Activated CD8-positive, alpha-beta T cell treated with anti-CD3 and anti-CD28 coated beads, Interleukin-2, amount 10 ng/mL, durations not matched to agents 7 days and 5 days (primary cell): ENCODE measurements at places on chromosomes 3 and 15.

DNA sequence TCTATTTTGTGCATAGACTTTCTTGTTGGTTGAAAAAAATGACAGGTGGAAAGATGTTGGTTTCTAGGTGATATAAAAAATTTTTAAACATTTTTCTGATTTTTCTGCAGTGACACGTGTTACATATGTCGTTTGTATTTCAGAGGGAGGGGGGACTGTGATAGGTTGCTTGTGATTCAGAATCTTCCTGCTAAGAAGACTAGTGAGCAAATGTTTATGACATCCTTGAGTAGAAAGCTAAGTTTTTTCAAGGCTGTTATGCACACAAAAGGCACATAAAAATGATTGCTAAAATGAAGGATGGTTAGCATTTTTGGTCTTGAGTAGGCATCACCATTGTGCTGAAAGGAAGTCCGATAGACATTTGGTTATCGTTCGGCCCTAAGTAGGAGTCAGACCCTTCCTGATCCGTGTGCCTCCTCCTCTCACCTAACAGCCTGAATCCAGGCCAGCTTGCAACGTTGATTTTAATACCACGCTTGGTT is 1.5 kb downstream of the ZNF639 start:
- no peak for DNase-seq

- no peak for DNase-seq
Measured at GRCh38 chr3:65540666-65541065, 498.1 kb downstream of the MAGI1 start.

- peak; percentile 34 for DNase-seq
Measured at GRCh38 chr3:42014921-42015533, 53.1 kb upstream of the ULK4 start.

- DNase-seq: no peak
Measured at GRCh38 chr15:31298707-31299172, 27.9 kb upstream of the KLF13 start.

GRCh38 chr3:141246958-141247301 is 15.3 kb downstream of the PXYLP1 start:
- no peak for DNase-seq

GRCh38 chr3:113354307-113354706 is 87.0 kb downstream of the CFAP44 start:
- no peak for DNase-seq

GRCh38 chr3:127052121-127052561 is 69.2 kb downstream of the PLXNA1 start:
- DNase-seq: no peak

DNA sequence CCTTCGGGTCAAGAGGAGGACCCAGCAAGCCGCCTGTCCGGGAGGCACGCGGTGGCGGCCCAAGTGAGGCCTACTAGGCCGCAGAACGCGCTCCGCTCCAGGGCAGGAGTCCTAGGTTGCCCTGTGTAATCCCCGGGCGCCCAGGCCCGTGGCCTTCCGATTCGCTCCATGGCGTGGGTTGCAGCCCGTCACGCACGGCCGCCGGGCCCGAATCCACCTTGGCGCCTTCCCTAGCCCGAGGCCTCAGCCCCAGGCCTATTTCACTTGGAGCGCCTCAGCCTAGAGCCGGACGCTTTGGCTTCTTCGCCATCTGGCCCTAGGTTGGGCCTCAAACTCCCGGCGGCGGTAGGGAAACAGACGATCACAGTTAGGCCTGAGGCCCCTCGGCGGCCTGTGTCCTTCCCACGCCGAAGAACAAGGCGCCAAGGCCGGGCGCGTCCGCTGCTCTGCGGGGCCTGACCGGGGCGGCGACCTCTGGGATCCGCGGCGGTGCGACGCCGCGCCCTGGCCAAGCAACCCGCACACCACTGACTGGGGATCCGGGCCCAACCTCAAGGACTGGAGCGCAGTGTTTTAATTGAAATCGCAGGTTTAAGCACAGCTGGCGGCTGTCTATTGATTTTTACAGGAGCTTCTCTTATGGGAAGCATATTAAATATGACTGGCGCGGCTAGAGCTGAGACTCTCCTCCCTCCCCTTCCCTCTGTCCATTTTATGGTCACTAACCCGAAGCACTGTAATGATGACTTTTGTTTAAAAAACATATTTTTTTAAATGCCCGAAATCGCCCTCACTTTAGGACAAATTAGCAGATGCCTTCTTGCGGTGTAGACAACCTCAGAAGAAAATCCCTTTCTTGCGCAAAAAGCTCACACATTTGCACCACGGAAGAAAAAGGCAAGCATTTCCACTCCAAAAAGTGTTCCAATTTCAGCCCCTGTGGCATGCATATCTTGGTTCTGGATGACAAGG is 3.8 kb upstream of the FEZF2 start:
- DNase-seq: no peak

GRCh38 chr3:164897342-164897741 is 181.0 kb downstream of the SI start:
- no peak for DNase-seq
